ENCODE measurements at places on chromosomes 2 and 18. TPM values are rescaled to one million over a fixed set of nuclear protein-coding genes. Genes with fewer than 3 reads are reported as not detected.

DNA sequence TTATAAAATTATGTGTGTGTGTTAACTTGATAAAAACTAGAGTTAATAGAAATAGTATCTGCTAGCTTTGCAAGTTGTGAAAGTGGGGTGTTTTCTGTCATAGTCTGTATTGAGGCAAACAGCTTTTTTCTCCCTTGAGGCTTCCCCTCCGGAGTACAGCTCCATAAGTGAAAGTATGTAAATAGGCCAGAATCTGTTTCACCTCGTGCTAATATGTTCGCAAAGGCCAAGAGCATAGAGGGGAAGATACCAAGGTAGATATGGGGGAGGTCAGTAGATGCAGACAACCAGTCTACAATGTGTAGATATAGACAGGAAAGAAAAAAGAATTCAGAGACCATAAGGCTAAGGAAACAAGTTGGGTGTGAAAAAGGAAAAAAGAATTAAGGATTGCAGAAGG is 72.9 kb downstream of the PTRHD1 start:
- no peak for DNase-seq

- DNase-seq = no peak
Observed at GRCh38 chr2:234579231-234579962, 82.5 kb upstream of the ARL4C start.

DNA sequence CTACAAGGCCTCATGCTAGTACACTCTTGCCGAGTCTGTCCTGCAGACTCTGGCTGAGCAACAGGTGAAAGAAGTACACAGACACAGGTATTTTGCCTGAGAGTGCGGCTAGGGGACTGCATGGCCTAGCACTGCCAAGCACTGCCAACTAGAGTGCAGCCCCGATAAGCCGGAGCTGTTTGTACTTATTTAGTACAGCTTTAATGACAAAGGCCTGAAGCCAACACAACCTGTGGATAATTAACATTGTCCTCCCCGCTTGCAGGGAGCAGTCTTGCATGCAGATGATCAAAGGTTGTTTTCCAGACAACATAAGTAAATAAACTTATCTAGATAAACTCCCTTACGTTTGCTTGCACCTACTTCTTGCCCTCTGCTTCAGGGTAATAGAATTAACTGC is 63.7 kb upstream of the MMADHC start:
- DNase-seq = no peak

DNA sequence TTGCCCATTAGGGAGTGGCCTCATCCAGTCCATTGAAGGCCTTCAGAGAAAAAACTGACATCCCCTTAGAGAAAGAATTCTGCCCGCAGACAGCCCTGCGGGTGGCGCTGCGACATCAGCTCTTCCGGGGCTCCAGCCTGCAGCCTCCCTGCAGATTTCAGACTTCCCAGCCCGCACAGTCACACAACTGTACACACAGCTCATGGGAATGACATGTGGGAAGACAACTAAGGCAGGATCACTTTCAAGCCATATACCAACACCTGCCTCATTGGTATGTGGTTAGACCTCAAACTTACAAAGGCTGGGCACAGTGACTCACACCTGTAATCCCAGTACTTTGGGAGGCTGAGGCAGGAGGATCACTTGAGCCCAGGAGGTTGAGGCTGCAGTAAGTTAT is 24.8 kb upstream of the TUBB6 start:
- no peak for DNase-seq

DNA sequence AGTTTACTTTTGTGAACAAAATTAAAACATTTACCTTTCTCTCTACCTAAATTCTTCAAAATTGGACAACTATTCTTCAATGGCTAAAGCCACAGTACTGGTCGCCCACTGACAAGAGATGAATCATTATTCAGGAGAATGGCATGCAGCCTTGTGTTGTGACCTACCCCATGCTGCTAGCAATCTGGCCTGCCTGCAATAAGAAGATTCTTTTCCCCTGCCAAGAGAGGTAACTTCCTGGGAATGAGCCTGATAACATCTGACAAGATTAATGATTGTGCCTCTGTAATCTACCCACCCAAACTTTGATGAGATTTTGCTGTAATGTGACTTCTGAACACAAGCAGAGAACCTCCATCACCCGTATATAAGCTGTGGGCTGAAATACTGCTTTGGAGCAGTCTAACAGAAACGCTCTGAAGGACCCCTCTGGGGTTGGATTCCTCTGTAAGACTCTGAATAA is 47.0 kb upstream of the ST3GAL5 start:
- DNase-seq = no peak

- DNase-seq = no peak
Observed at GRCh38 chr2:220662431-220662830, 909.7 kb downstream of the EPHA4 start.

The MAP3K19 gene
- polyA plus RNA-seq = not detected

The TCF23 gene
- 0.93 TPM for polyA plus RNA-seq

The KCNJ3 gene
- 0.12 TPM for polyA plus RNA-seq
